Stimulated activated CD4-positive, alpha-beta T cell treated with anti-CD3 and anti-CD28 coated beads, Interleukin-1b, Interleukin-23, amount 100 ng/mL, for 24 hours (primary cell): ENCODE measurements at places on chromosomes 12 and 14.

- no peak for DNase-seq
Observed at GRCh38 chr14:24948261-24948847, 101.6 kb downstream of the STXBP6 start.

GRCh38 chr14:103372552-103373304 is 12.5 kb upstream of the MARK3 start:
- no peak for DNase-seq

DNA sequence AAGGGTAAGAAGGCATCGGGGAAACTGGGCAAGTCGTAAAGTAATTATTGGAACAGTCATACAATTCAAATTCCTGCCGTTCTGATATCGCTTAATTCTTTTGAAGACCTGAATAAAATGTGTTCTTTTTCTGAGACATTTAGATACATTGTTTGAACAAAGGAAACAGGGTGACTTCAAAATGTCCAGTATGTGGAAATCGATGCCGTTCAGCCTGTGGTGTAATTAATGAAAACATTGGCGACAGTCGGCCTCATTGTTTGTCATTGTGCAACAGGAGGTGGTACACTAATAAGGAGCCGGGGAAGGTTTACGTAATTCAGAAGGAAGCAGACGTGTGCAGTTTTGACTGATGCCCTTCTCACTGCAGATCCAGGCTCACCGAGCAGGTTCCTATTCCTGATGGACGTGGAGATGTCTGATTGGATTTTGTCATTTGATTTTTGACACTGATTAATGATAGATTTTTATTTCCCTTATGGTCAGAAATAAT is 92.7 kb downstream of the BORCS5 start:
- no peak for DNase-seq

- DNase-seq: no peak
Observed at GRCh38 chr12:107125833-107126232, 32.5 kb upstream of the CRY1 start.

DNA sequence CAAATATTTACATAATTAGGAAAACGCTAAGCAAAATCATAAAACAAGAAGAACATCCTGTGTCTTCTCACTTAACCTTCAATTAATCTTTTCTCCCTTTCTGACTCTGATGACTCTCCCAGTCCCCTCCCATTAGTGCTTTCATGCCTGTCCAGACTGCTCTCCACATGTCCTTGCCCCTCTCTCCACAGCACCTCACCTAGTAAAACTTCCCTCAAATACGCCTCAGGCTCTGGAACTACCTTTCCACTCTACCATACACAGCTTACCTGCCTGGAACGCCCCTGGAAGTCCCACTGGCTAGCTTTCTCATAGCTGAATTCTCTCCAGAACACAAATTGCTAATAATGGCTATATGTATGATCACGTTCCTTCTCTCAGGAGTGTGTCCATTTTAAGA is 44.7 kb downstream of the SLC5A8 start:
- DNase-seq: no peak

DNA sequence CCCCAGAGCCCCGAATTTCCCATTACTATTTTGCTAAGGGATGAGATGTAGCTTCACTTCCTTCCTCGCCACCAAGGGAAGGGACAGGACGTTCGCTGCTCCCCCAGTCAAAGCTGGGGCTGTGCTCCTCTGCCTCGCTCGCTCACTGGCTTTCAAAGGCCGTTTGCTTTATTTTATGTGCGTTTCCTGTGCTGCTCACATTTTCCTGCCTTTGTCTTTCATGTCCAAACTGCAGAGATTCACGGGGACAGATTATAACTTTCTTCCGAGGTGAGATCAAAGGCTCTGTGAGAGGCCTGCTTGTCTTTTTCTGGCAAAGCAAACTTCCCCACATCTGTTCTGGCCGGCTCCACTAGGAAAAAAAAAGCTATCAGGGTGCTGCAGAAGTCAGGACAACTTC is 76.0 kb upstream of the FZD10 start:
- DNase-seq: no peak

- DNase-seq: no peak
Observed at GRCh38 chr14:104856157-104856868, 8.8 kb upstream of the CEP170B start.

DNA sequence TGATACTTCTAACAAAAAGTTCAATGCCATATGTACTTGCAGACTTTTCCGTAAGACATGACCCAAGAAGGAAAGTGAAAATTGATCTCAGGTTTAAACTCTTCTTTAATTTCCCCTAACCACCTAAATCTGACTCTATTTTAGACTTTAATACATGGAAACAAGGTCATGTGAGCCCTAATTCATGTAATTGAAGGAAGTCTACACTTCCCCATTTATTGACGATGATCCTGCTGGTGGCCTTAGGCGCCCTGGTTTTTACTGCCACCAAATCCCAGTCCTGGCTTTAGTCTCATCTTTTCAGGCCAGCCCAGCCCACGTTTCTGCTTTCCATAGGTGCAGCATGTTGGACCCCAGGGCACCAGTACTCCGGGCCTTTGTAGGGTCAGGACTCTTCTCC is 157.9 kb downstream of the PELI2 start:
- DNase-seq: no peak

DNA sequence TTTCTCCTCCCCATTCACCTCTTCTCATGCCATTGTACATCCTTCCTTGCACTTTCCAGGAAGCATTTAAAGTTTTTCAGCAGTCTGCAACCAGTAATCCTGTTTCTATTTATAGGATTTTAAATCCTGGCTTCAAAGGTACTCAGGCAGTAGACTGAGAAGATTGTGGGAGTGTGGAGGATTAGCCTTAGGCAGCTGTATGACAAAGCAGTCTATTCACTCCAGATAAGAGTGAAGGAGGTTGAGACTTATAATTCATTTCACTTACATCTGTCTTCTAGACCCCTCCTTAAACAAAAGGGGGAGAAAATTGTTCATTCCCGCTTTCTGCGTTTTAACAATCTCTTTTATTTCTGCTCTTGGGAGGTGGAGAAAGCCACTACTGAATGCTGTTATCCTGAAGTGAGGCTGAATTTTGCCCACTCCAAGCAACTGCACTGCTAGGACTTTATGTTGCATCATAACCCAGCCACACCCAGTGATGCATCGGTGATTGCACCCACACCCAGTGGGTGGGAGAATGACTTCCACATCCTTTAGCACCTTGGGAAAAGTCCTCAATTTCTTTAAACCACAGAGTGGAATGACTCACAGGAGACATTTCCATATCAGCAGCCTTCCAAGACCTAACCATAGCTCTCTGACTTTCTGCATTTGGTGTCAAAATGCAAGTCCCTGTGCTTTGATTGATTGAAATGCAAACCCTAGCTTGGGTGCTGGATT is 382.5 kb upstream of the ATP2B1 start:
- DNase-seq: no peak

DNA sequence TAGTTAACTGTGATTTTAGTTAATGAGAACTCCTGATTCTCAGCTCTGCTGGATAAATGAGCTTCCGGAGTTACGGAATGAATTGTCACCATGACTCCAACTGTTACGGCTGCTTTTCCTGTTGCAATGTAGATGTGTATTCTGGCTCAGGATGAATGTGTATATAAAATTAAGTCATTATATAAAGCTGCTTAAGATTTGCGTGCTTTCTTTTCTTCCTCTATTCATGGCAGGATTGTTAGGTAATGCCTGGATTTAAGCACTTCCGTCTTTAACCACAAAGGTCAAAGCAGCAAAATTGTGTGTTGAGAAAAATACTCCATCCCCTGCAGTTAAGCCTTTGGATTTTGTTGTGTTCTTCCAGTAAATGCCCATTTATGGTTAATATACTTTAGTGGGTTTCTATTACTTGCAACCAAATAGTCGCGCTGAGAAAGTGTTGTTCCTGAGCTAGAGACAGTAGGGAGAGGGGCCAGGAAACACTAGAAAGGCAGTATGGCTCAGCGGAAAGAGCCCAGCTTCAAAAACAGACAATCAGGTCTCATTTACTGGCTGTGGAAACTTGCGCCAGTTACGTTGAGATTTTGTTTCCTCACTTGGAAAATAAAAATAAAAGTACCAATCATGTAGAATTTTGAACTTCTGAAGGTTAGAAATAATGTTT is 9.4 kb upstream of the CCDC175 start:
- no peak for DNase-seq

- DNase-seq: no peak
Observed at GRCh38 chr14:99201351-99202073, 70.5 kb downstream of the BCL11B start.

DNA sequence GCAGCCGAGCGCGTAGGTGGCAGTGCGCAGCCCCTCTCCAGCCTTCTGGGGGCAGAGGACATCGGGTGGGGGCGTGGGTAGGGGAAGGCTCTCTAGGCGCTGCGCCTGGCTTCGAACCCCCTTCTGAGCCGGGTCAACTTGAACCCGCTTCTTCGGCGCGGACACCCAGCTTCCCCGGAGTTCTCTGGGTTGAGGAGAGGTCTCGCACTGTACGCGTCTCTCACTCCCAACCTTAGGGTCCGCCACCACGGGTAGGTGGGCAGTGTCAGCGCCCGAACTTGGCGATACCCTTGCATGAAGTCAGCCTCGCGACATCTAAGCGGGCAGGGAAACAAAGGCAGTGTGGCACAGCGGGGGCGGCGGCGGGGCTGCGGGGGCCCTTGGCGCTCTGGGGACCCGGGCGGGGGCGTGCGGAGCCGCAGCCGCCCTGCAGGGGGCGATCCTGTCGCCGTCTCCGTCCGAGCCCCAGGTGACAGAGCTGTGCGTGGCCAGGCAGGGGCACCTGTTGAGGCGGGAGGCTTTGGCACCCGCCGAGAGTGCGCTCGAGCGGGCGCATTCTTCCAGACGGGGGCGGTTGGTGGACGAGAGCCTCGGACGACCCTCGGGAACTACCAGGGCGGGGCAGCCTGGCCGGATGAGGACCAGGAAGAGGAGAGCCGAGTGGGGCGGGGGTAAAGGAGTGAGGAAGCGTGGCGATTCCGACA is 1.1 kb downstream of the GALNT16 start:
- DNase-seq: peak; percentile 8

DNA sequence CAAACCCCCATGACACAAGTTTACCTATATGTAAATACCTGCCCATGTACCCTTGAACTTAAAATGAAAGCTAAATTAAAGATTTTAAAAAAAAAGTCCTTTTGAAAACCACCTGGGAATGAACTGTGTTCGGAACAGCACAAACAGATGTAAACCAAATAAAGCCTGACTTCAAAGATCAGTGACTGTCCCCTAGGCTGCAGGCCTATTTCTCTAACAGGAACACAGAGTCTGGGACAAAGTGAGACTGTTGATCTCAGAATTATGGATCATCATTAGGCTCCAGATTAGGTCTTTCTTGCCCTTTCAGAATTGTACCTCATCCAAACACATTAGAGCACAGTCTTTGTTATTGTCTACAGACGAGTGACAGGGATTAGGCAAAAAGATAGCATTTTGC is 54.6 kb downstream of the PAH start:
- DNase-seq: no peak

- DNase-seq: no peak
Observed at GRCh38 chr12:109331301-109331952, 16.3 kb upstream of the MYO1H start.

DNA sequence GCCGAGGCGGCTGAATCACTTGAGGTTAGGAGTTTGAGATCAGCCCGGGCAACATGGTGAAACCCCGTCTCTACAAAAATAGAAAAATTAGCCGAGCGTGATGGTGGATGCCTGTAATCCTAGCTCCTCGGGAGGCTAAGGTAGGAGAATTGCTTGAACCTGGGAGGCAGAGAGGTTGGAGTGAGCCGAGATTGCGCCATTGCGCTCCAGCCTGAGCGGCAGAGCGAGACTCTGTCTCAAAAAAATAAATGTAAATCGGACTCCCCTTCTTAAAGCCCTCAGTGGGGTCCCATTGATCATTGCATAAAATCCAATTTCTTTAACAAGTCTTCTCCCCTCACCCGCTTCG is 908 bp downstream of the TDP1 start:
- no peak for DNase-seq

GRCh38 chr12:78086553-78087362 is 256.1 kb downstream of the NAV3 start:
- no peak for DNase-seq

- no peak for DNase-seq
Observed at GRCh38 chr12:71792599-71792998, 37.9 kb downstream of the RAB21 start.

DNA sequence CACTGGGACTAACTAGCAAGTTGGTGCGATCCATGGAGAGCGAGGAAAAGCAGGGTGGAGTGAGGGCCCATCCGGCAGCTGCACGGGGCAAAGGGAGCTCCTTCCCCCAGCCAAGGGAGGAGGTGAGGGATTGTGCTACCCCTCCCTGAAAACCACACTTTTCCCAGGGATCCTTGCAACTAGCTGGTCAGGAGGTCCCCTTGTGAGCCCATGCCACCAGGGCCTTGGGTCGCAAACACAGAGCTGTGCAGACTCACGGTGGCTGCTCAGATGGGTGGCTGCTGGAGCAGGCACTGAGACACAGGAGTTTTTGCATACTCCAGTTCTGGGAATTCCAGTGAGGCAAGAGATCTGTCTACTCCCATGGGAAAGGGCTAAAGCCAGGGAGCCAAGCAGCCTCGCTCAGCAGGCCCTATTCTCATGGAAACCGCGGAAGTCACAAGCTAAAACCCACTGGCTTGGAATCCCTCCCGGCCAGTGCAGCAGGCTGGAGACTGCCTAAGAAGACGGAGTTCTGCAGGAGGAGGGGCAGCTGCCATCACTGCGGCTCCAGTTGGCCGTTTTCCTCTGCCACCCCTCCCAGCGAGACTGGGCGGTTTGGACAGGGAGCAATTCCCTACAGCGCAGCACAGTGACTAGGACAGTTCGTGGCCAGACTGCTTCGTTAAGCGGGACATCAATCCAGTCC is 10.9 kb upstream of the ZNF705A start:
- no peak for DNase-seq

DNA sequence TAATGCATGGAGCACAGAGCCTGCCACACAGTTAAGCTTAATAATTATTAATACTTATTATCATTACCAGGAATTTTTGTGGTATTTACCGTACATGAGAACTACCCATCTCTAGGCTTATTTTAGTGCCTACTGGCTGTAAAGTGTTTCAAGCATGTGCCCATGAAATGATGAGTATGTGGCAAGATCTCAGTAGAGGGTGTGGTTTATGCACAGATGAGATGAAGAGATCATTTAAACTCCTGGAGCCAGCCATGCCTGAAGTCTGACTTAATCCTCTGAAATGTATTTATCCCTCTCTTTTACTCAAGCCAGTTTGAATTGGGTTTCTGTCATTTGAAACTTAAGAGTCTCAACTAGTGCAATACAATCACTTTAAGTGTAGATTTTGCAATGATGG is 60.2 kb downstream of the DAO start:
- DNase-seq: no peak

GRCh38 chr12:29519585-29520182 is 22.2 kb upstream of the OVCH1 start:
- DNase-seq: no peak

DNA sequence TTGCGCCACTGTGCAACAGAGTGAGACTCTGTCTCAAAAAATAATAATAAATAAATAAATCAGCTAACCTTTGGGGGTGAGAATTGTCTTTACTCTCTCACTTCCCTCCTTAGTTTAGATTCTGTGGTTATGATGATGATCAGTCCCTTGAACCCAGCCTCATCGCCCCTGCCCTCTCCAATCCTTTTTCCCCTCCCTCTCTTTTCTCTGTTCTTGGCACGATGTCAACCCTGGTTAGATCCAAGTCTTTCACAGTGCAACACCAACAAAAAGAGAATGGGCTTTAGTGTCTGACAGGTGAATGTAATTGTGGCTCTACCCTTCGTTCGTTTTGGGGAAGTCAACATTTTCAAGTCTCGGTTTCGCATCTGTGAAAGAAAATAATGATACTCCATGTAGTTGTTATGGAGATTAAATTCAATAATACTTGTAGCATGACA is 59.0 kb downstream of the NTN4 start:
- no peak for DNase-seq
